Iris pigment epithelial cell (primary cell): ENCODE measurements at places on chromosomes 12 and 14.

DNA sequence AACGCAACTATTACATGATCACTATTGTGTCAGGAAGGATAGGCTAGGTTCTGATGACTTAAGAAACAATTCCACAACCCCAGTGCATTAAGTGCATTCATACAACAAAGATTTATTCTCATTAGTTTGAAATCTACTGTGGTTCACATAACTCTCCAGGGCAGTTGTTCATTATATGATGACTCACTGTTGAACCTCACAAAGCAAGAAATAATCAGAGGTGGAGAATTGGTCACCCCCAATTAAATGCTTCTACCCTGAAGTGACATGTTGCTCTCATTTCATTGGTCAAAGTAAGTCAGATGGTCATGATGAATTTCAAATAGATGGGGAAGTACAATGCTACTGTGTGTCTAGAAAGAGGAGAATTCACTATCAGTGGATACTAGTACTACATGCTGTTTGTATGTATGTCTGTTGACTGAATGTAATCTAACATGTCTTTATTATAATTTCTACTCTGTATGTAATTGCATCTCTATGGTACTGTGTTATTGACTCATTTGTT is 6.1 kb upstream of the HELB start:
- no peak for DNase-seq

DNA sequence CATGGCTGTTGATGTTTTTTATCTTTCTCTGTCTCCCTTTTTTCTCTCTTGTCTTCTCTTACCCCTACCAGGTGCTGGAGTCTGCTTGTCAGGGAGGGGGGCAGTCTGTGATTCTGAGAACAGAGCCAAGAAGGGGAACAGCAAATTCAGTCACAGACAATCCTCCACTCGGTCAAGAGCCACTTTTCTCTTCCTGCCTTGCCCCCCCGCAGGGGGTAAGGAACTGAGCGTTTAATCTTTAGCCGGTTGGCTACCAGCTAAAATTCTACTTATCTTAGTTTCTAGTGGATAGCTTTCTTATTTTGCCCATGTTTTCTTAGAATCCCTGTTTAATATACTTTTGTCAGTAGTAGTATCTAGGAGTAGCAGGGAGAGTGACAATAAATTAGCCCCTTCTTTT is 1.9 kb downstream of the RIMKLB start:
- DNase-seq: no peak

DNA sequence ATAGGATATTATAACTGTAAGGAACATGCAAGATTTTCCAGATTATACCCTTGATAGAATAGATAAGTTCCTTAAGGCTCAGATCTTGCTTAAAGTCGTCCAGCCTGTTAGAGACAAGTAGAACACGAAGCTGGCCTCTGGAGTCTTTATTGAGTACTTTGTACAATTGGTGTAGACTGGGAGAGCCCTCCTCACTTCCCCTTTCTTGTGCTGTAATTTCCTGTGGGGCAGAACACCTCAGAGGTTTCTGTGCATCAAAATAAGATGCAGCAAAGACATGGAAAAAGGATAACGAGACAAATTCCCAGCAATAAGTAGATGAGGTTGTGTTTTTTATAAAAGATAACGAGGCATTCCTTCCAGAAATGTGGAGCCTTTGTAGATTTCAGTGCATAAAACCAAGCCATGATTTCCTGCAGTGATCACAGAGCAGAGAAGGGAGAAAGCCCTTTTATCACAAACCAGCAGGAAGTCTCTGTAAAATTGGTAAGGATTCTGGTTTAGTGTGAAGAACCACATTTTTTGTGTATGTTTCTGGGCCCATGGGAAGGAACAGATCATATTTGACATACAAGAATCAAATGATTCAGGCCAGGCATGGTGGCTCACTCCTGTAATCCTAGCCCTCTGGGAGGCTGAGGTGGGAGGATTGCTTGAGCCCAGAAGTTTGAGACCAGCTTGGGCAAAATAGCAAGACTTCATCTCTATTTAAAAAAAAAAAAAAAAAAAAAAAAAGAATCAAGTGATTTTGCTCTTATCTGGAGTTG is 18.0 kb downstream of the GPRC5A start:
- DNase-seq: no peak

DNA sequence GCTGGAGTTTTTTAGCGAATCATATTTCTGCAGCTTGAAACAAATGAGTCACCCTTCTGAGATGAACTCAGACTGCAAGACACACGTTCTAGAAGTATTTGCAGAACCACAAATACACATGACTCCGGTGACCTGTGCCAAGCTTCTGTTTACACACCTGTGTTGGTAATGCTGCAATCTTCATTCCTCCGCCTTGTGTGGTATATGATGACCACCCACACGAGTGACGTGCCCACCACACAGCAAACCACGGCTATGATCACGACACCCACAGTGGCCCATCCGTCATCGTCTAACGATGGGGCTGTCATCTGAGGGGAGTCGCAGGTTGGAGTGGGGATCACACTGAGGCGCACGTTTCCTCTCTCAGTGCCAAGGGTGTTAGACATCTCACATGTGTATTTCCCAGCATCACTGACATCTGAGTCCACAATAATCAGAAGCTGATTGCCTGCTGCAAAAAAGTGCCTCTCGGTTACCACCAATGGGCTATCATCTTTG is 43.0 kb downstream of the LRIG3 start:
- peak; percentile 98 for DNase-seq
